Right ventricle myocardium inferior (tissue), 1 donor: ENCODE measurements at places on chromosomes 2 and 18.

GRCh38 chr2:142722086-142722485 is 155.4 kb upstream of the KYNU start:
- DNase-seq: no peak

GRCh38 chr18:31634331-31634713 is 42.6 kb downstream of the TTR start:
- DNase-seq: no peak

GRCh38 chr2:166673986-166674385 is 179.9 kb upstream of the SCN7A start:
- DNase-seq: no peak

GRCh38 chr2:188813857-188814256 is 160.3 kb upstream of the COL3A1 start:
- no peak for DNase-seq

DNA sequence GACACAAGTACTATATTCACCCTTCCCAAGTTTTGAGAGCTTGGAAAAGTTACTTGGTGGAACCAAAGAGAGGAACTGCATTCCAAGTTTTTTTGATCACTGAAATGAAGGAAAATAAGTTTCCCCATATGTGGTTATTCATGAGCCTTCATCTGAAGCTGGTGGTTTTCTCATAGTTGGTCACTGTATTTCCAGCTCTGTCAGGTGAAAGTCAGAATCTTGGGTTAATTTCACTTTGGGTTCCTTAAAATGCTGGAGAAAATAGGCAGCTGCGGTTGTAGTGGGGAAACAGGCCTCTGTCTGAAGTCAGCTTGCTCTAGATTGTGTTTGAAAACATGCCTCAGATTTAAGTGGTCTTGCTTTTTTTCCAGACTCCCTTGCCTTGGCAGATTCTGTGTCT is 200.5 kb downstream of the HRH4 start:
- no peak for DNase-seq

- DNase-seq: no peak
Observed at GRCh38 chr2:144233317-144233716, 286.6 kb downstream of the ZEB2 start.

DNA sequence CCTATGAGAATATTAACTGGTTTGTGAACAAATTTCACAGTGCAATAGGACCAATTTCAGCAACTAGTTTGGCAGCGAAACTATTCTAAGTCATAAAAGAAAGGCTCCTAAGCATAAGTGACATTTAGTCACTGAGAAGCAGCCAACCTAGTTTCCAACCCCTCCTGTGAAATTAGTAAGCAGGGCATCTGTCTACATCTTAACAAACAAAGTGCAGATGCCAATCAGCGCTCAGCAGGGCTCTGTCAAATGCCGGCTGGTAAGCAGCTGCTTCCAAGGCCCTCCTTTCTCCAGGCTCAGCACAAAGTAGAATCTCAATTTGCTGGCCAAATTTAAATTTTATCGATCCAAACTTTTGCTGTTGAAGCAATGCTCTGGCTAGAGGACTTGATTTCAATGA is 124.7 kb downstream of the ICOS start:
- no peak for DNase-seq

GRCh38 chr18:11955239-11956029 is 25.9 kb upstream of the IMPA2 start:
- peak; percentile 72 for DNase-seq

- DNase-seq: no peak
Observed at GRCh38 chr18:10442551-10442971, 11.9 kb upstream of the APCDD1 start.

- no peak for DNase-seq
Observed at GRCh38 chr2:230410861-230411569, 5.0 kb upstream of the SP100 start.

GRCh38 chr2:226649871-226650660 is 149.6 kb downstream of the IRS1 start:
- DNase-seq: no peak

DNA sequence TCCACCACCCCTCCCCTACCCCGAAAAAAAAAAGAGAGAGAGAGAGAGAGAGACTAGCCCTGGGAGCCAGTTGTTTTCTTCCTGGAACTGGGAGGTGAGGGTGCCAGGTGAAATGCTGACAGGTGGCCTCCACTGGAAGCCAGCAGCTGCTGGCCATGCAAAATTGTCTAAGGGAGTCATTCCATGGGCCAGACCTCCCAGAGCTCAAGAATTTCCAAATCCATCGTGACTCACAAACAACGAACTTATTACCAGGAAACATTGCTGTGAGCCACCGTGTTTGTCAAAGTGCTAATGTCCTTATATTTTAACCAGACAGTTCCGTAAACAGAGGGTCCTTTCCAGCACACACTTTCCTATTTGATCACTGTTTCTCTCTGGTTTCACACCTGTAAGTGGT is 68.5 kb upstream of the PID1 start:
- no peak for DNase-seq

- no peak for DNase-seq
Observed at GRCh38 chr18:24319757-24320156, 77.9 kb downstream of the OSBPL1A start.

GRCh38 chr2:233312874-233313273 is 5.3 kb downstream of the SAG start:
- DNase-seq: no peak

- no peak for DNase-seq
Observed at GRCh38 chr2:57549642-57550102, 496.9 kb upstream of the VRK2 start.

DNA sequence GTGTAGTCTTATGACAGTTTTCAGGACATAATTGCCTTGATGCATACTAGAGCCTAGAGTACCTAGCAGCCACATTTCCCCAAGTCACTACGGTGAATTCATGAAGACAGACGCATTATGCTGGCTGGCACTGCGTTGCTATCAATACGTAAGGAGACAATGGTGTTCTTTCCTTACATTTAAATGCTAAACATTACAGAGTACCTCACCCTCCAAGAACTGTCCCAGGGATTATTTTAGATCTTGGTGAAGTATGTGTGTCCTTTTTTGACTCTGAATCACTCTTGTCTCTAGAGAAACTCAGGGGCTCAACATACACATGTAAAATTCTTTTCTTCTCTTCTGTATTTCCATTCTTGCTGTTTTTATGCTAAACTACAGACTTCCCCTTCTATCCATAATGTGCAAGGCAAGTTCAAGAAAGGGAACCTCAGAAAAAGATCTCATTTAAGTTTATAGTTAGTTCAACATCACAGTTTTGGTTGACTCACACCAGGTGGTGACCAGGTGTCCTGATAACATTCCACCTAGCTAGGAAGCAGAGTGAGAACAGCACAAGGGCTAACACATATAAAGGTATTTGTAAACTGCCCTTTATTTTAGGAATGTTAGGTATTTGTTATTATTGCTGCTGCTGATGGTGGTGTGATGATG is 212.4 kb upstream of the HNRNPA3 start:
- no peak for DNase-seq

DNA sequence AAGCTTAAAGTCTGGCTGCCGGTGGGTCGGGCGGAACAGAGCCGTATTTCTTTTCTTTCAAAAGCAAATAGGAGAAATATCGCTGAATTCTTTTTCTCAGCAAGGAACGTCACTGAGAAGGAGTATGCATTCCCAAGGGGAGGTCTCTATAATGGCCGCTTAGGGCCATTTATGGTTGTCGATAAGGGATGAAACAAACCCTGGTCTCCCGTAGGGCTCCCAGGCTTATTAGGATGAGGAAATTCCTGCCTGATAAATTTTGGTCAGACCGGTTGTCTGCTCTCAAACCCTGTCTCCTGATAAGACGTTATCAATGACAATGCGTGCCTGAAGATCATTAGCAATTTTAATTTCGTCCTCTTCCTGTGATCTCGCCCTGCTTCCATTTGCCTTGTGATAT is 227.7 kb upstream of the ZEB2 start:
- DNase-seq: no peak

GRCh38 chr18:657311-658000 is at the start of gene TYMS:
Gene TYMS (plus strand): TSS chr18:657653. CDS start chr18:657743, 90 bp downstream.
- DNase-seq: peak; percentile 66

GRCh38 chr2:159497256-159497655 is 119.1 kb downstream of the BAZ2B start:
- no peak for DNase-seq

DNA sequence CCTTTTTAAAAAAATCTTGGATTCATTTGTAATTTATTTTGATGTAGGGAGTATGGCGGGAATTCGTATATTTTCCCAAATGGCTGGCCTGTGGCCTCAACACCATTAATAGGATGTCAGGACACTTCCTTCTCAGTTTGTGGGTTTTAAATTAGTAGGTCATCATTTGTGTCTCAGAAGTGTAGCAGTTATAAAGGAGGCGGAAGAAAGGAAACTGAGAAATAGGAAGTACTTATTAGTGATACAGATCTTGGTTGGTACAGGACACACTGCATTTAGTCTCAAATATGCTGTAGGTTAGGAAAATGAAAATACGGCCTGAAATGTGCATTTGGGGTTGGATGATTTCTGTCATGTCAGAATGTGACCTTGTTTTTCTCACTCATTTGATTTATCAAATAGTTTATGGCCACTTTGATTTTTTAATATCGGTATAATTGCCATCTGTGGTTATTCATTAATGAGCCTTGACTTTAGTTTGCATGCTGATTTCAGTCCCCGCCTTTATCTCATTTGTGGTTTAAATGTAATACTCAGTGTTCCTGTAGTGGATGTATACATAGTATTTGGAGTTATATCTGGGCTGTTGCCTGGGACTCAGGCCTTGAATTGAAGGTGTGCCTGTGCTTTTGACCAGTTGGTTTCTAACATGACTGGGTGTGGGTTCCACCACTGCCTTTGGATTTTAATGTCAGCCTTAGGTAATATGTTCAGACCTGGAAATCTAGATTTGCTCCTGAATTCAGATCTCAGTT is 31.4 kb downstream of the ZCCHC2 start:
- no peak for DNase-seq

- no peak for DNase-seq
Observed at GRCh38 chr2:121955426-121955825, 200.0 kb downstream of the TSN start.

DNA sequence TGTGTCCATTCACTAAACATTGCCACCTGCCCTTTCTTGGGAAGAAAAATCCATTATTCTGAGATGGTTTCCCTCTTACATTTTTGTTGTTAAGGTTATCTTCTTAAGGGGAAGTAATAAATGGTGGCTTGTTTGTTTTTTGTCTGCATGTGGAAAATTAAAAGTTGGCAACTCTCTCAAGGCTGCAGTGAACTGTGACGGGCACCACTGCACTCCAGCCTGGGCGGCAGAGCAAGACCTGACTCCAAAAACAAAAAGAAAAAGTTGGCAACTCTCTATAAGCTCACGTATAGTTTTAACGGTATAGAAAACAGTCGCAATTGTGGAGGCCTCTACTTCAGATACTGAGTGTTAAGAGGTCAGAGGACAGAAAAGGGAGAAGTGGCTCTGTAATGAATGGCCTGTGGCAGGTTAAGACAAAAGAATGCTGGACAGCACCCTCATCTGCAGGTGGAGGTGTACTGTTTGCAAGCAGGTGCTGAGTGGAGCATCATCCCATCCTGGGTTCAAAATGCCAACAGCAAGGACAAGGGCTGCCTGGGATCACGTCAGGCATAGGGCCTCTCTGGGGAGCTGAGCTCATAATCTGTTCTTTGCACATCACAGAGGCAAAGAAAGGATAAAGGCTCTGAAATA is 16.7 kb downstream of the L3MBTL4 start:
- no peak for DNase-seq

DNA sequence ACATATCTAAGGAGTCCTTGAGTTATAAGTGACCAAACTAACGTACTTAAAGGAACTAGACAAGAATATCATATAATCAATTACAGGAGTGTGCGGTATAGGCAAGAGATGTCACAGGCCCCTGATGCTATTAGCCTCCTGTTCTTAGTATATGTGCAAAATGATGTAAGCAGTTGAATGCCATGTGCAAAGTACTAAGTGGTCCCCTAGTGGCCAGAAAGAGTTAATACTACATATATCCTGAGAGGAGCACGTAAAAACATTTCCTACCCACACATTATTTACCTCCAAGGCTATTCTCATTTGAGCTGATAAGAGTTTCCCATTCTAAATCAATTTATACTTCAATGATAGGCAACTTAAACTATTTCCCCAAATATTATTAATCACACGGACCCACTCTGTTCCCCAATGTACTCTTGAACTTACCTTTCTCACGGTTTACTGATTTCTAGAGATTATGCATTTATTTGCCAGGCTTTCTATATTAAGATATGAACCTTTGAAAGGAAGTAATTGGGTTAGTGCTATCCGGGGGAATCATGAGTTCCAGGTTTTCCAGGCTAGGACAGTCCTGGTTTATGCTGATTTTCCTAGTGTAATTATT is 158.0 kb upstream of the KLHL14 start:
- no peak for DNase-seq
